ENCODE measurements at places on chromosomes 2 and 18.

DNA sequence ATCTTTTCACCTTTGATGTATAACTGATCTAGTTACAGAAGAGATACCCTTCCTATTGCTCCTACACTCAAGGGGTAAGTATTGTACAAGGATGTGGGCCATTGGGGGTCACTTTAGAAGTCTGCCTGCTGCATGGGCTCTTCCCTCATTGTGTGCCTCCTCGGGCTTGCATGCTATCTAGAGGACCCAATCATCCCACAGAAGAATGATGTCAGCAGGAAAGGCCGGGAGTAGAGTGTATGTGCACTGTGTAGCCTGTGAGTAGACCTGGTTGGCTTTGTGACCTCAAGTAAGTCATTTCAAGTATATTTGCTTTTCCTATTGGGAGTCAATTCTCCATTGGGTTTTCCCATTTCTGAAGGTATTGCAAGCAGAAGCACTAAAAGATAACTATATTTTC lies 129.5 kb upstream of the TRIB2 start:
- no peak for DNase-seq

DNA sequence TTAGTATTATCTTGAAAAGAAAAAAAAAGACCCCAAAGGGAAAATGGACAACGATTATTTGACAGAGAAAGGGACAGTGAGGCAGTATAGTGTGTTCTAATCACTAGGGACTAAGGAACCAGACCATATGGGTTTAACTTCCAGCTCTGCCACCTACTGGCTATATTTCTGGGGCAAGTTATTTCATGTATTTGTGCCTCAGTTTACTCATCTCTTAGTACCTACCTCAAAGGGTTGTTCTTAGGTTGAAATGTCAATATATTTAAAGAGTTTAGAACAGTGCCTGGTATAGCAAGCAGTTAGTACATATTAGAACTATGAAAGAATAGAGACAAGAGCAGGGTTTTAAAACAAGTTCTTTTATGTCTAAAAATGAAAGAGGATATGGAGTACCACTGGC lies 42.7 kb downstream of the PRKD3 start:
- no peak for DNase-seq

DNA sequence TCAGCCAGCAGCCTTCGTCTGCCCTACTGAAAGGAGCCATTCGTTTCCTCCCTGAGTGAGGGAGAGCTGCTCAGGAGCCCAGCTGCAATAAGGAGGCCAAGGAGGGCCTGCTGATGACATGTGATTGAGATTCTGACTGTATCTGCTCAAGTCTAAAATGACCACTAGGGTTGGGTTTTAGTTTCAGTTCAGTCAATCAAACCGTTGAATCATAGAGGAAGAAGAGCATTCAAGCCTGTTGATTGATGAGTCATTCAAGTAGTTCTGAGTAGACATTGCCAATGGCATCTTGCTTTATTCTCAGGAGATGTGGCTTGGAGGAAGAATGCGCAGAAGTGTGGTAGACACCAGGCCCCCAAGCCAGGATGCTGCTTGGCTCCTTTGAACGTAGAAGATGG lies 19.9 kb upstream of the BCL2L11 start:
- DNase-seq, result peak; percentile 48

- no peak for DNase-seq
These were observed 4.2 kb upstream of the LHCGR start for GRCh38 chr2:48759682-48760081.

DNA sequence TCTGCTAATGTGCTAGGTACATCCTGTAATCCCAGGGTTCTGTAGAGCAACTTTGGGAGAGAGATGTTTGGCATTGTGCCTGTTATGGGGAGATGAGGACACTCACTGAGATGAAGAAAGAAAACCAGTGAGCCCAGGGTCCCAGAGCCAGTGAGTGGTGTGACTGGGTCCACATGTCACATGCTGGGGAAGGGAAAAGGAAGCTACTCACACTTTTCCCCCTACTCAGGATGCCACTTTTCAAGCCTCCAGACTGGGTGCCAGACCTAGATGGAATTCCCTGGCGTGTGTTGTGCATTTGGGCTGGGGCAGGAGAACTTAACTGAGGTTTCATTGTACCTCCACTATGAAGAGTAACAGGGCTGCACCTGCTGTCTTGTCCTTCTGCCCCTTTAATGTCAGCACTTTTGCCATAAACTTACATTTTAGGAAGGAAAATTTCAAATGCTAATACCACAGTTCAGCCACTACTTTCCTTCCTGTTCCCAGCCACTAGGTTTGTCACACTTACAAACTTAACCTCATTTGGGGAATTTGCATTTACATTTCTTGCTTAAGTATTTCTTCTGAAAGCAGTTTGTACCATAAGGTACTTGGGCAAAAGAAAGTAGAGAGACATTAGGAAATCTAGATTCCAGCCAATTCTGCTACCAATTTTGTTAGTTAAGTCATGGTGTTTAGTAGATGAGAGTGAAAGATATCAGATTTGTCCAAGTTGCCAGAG lies 10.2 kb downstream of the INSIG2 start:
- no peak for DNase-seq

DNA sequence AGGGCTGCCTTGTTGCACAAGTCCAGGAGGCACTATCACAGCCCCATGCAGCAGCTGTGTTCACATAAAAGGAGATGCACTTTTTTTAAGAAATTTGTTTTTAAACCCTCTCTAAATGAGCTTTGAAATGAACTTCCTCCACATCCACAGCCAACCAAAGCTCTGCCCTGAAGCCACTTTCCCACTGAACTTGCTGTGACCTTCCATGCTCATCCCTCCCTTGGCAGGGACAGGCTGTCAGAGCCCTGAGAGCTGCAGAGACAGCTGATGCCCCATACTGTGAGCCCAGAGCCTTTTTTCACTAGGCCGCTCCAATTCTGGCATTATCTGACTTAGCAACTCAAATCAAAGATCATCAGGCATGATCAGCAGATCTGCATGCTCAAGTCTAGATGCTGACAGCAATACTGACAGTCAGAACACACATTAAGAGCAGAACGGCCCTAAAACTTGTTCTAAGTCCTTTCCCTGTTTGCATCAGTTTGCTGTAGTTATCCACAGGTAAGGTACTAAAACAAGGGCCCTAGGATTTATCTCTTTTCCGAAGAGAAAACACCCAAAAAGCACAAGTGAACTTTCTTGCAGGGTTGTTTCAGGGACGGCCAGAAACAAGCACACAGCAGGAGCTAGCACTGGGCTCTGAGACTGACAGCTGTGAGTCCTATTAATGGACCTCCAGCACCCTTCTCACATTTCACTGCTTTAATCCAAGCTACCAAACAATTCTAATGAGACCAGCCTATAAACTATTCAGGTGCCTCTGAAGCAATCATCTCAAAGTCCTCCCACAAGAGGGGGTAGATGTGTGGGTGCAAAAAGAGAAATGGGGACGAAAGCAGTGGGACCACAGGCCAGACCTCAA lies 34.9 kb downstream of the RNU4ATAC start:
- DNase-seq, result no peak

GRCh38 chr2:169999054-169999453 lies 171.8 kb downstream of the UBR3 start:
- no peak for DNase-seq

DNA sequence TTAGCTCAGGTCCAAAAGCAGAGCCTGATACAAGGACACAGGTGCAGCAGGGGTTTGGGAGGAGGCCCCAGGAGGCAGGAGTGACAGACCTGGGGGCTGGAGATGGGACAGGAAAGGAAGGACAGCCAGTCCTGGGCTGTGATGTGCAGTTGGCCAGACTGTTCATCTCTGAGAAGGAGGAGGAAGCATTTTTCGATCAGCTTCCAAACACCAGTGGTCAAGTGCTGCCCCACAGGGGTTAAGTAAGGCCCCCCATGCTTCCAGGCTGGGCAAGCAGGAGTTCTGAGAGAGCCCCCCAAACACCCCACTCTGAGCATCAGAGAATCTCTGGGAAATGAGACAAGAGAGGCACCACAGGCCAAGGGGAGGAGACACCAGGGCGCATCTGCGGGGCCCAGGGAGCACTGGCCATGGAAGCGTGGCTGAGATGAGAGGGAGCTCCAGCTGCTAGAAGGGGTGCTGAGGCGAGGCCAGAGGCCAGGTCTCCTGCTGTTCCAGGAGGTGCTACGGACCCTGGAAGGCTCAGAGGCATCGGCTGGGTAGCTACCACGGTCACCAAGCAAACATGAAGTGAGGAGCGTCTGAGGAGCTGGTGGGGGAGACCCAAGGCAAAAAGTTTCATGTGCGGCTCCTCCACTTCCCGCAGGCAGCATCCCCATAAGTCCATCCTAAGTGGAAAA lies 5.6 kb upstream of the HDAC4 start:
- no peak for DNase-seq

DNA sequence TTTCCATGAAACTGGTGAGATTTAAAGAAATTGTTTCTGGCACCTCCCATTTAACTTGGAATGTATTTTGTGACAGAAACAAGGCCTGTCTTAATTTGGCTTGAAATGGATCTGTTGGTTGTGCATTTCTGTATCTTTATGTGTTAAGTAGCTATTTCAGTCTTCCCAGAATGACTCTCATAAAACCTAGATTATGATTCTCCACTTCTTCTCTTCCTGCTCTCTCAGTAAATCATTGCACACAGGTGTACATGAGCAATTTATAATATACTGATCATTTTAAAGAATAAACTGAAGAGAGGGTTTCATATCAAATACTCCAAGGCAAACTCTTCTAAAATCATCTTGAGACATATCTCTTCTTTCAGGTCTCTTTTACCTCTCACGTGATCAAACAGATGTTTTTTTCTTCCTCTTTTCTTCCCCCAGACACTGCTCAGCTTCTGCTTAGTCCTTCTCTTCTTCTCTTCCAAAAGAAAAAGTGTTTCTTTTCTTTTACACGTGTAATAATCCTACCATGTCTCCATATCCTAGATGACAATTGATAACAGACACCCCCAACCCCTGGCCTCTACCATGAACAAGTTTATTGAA lies 112.0 kb downstream of the PPP1R1C start:
- no peak for DNase-seq

- DNase-seq, result no peak
These were observed 581 bp downstream of the CAPN14 start for GRCh38 chr2:31216734-31217133.

DNA sequence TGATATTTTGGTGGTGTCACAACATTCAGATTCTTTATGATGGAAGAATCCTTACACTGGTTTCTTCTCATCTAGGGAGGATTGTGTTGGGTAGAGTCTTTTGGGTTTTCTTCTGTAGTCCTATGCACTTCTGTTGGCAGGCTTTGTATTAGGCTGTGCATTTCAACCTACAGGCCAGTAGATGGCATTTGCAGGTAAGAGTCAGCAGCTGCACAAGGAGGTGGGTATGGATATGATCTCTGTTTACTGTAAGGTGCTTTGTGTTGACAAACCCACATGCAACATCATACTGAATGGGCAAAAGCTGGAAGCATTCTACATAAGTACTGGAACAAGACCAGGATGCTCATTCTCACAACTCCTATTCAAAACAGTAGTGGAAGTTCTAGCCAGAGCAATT lies 656.8 kb downstream of the METTL4 start:
- no peak for DNase-seq

DNA sequence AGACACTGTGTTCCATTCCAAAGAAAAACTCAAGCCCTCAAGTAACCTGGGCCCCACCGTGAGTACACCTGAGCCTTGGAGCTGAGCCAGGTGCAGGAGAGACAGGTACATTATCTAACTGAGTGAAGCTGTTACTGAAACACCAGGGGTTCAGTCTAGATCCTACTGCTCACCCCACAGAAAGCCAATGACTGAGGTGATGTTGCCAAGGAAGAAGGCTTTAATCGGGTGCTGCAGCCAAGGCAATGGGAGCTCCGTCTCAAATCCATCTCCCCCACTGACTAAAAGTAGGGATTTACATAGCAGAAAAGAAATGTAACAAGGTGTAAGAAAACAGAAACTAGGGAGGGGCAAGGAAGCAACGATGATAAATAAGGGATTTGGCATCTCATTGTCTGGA lies 15.2 kb upstream of the SLC14A1 start:
- DNase-seq, result no peak

GRCh38 chr2:97785818-97786217 lies 72.4 kb downstream of the ZAP70 start:
- no peak for DNase-seq

GRCh38 chr2:72716601-72717000 lies 109.2 kb downstream of the EXOC6B start:
- DNase-seq, result no peak

DNA sequence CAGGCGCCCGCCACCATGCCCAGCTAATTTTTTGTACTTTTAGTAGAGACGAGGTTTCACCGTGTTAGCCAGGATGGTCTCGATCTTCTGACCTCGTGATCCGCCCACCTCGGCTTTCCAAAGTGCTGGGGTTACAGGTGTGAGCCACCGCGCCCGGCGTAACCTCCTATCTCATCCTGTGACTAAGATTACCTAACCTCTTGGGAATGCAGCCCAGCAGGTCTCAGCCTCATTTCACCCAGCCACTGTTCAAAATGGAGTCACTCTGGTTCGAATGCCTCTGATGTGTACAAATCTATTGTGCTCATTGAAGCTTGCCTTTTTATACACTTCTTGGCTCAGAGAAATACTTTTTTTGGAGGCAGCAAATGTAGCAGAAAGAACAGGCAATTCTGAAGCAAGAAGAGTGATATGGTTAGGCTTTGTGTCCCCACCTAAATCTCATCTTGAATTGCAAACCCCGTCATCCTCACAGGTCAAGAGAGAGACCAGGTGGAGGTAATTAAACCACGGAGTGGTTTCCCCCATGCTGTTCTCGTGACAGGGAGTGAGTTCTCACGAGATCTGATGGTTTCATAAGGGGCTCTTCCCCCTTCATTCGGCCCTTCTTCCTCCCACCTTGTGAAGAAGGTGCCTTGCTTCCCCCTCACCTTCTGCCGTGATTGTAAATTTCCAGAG lies 60.6 kb downstream of the SLC4A3 start:
- no peak for DNase-seq

GRCh38 chr2:95530734-95531133 lies 46.2 kb upstream of the TRIM43B start:
- DNase-seq, result peak; percentile 60

GRCh38 chr2:240947607-240948006 lies 41.5 kb downstream of the CROCC2 start:
- DNase-seq, result no peak

GRCh38 chr18:78448106-78448505 lies 531.5 kb upstream of the SALL3 start:
- DNase-seq, result no peak

GRCh38 chr18:74248595-74248994 lies 43.2 kb downstream of the CYB5A start:
- no peak for DNase-seq

- no peak for DNase-seq
These were observed 293.9 kb upstream of the SYT4 start for GRCh38 chr18:43571078-43571689.

- DNase-seq, result no peak
These were observed 640.0 kb upstream of the LRRTM4 start for GRCh38 chr2:78162202-78162601.

DNA sequence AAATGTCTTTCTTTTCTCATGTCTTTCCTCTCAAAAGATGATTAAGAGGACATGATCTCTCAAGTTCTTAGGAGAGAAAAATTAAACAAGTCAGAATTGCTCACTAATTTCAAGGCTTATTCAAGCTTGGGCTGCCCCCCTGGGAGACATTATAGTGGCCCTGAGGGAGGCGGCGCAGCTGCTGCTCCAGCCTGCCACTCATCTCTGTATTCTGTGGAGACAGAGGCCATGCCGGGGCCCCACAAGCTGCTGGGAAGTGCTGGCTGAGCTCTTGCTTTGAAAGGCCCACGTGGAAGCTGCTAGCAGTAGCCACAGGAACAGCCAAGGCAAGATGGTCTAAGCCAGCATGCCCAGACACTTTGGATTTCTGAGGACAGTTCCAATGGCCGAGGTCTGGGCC lies 267.4 kb downstream of the LNPK start:
- DNase-seq, result no peak

All from GM10248 (cell line).